Omental fat pad (tissue), 4 donors: ENCODE measurements at places on chromosomes 2 and 18. TPM values are rescaled to one million over a fixed set of nuclear protein-coding genes. Genes with fewer than 3 reads are reported as not detected.

The ID2 gene
- total RNA-seq = 302 TPM

The SP100 gene
- total RNA-seq = 223 TPM

The RTP5 gene
- not detected for total RNA-seq

DNA sequence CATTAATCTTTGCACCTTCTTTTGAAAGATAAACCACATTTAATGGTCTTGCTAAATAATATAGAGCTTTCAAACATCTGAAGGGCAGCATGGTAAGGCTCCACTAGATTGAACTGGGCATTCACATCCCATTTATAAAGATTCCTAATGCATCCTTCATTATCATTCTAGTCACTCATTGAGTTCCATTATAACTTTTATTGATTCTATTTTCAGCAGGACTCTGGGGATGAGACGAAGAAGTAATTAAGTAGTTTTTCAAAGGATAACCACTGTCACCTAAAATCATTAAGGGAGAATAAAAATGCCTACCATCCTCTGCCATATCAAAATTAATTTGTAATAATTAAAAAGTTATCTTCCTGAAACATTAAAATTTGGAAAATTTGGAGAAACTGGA is 60.2 kb upstream of the CTNNA2 start:
- no peak for DNase-seq

- DNase-seq = no peak
Measured at GRCh38 chr2:147548451-147548850, 296.4 kb upstream of the ACVR2A start.
